ENCODE measurements at places on chromosomes 5 and 9.

DNA sequence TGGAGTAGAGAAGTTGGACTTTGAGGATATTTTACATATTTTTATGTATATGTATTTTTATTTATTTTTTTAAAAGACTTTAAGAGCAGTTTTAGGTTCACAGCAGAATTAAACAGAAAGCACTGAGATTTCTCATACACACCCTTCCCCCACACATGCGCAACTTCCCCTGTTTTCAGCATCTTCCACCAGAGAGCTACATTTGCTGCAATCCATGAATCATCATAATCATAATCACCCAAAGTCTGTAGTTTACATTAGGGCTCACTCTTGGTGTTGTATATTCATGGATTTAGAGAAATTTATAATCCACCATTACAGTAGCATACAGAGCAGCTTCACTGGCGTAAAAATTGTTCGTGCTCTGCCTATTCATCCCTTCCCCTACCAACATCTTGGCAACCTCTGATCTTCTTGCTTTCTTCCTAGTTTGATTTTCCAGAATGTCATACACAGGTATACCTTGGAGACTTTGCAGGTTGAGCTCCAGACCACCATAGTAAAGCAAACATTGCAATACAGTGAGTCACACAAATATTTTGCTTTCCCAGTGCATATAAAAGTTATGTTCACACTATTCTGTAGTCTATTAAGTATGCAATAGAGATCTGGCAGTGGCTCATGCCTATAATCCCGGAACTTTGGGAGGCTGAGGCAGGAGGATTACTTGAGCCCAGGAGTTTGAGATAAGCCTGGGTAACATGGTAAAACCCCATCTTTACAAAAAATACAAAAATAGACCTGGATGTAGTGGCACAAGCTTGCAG lies 9.6 kb upstream of the CCDC171 start:
- DNase-seq = no peak

DNA sequence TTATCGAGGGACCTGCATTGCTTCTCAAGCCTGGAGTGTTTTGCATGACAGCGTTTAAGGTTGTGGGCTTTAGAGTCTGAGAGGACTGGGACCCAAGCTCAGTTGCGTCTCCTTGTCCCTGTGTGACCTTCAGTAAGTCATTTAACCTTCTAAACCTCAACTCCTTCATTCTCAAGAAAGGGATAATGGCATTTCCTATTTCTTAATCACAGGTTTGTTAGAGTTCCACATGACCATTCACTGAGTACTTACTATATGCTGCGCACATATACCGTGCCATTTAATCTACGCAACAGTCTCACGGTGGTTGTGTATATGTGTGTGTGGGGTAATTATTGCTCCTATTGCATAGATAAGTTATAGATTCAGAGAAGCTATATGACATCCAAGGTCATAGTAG lies 76.3 kb downstream of the MACROH2A1 start:
- DNase-seq = no peak

DNA sequence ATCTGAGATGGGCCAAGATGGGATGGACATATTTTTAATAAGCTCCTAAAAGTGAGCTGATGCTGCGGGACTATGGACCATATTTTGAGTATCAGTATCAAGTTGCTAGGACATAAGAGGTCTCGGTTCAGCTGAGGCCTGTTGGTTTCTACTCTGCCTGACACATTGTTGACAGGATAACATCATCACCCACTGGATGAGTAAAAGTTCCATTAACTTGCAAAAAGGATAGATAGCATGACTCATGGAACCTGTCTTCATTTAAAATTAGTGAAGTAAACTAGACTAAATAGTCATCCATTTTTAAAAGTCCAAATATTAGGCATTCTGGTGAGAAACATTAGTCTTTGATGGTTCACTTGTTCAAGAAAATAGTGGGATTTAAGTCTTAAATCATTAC lies 33.3 kb downstream of the PARP8 start:
- no peak for DNase-seq

GRCh38 chr9:123089040-123089439 lies 55.6 kb downstream of the GPR21 start:
- DNase-seq = no peak

DNA sequence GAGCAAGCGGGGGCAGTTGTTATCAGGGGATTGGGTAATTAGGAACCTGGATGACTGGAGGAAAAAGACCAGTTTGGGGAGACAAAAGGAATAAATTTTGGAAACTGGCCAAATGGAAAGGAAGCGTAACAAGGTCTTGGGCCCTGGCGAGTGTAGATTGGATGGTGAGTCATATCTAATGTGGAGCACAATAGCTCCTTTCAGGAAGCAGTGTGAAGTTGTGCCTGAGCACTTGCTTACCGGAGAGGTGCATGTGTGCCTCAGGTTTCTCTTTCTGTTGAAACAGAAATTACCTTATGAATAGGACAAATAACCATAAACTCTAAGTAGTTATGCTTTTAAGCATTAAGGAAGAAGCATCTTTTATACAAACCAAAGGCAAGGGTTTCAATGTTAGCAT lies 176.4 kb downstream of the KIF4B start:
- DNase-seq = no peak

DNA sequence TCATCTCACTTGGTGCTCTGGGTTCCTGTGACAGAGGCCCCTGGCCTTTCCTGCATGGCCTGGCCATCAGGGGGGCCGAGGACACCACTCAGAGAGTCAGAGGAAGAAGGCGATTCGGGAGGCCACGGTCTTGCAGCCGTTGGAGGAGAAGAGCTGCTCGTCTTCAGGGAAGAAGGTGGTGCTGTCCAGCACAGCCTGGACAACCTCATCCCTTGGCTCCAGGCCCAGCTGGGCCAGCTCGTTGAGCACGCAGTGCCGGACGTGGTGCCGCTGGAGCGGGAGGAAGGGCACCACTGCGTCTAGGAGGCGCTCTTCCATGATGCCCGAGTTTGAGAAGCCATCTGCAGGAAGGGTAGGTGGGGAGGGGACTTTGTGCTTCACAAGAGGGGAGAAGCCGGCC lies 3.2 kb downstream of the TOR2A start:
- no peak for DNase-seq

DNA sequence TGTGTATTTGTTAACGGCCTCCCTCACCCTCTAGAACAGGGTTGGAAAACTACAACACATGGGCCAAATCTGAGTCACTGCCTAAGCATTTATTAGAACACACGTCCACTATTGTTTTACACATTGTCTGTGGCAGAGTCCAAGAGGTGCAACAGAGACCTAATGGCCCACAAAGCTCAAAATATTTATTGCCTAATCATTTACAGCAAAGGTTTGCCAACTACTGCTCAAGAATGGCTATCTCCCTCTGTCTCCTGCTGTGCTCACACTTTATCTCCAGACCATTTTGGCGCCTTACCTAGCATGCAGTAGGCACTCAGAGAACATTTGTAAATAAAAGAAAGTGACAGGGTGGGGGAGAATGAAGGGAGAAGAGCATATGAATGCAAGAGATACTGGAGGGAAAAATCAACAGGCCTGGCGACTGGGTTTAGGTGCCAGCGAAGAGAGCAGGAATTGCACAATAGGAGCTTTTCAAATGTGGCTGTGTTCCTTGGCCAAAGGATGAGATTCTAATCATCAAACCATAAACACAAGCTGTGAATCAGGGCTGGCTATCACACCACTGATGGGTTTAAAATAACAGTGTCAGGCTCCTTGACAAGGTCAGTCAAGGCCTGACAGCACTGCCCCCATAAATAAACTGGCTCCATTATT lies 80.3 kb downstream of the EPB41L4A start:
- no peak for DNase-seq

- no peak for DNase-seq
These were observed 6.6 kb downstream of the NINJ1 start for GRCh38 chr9:93127395-93127911.

GRCh38 chr5:63743096-63743798 lies 219.0 kb downstream of the HTR1A start:
- DNase-seq = no peak

Data from NCI-H187 treated with DMSO at 0.1 percent for 48 hours (cell line).